GM18507 (cell line): ENCODE measurements at places on chromosomes 1 and 21.
A peak's percentile ranks its signal among the peaks of the same experiment; 100 is the strongest.

DNA sequence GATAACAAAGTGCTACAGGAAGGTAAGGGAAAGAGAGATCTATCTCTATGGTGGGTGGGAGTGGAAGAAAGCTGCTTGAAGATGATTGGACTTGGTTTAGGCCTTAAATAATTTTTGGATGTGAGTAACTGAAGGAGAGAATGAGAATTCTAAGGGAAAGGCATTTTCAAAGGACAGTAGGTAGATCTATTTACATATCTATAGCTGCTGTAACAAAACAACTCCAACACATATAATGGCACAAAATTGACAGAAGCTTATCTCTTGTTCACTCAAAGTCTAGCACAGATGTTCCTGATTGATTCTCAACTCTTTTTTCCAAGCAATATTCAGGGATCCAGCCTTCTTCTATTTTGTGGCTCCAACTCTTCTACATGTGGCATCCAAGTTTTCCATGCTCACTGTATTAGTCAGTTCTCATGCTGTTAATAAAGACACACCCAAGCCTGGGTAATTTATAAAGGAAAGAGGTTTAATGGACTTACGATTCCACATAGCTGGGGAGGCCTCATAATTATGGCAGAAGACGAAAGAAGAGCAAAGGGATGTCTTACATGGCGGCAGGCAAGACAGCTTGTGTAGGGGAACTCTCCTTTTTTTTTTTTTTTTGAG lies 3.1 kb upstream of the DDAH1 start:
- DNase-seq: no peak

DNA sequence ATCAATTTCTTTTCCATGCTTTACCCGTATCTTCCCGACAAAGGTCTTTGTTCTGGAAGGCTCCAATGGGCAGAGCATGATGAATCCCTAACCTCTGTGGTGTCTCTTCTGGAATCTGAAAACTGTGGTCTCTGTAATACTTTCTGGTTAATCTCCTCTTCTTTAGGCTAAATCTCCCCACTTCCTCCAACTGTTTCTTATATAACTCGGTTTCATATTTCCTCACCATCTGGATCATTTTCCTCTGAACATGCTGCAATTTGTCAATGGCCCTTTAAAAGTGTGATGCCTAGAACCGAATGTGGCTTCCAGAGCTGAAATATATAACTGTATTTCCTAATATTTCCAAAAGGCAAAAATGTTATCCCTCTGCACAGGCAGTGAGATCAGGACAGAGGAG lies 66.1 kb downstream of the ALG14 start:
- no peak for DNase-seq

DNA sequence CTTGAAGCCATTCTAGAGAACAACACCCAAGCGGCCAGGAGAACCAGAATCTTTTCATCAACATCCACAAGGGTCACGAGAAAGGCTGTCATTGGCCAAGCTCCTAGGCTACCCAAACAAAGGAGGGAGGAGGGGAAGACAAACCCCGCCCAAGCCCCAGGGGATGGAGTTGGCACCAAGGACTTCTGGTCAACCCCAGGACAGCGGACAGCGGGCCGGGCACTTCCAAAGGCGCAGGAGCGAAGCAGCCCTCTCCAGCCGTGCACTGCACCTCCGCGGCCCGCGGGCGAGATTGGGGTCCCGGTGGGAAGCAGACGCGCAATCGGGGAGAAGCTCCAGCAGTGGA lies at the start of gene CLIC6:
CLIC6 (plus strand) TSS at position 192 of the 346 bp plus-strand sequence. CDS start 395 bp downstream, outside the sequence.
- DNase-seq: no peak

DNA sequence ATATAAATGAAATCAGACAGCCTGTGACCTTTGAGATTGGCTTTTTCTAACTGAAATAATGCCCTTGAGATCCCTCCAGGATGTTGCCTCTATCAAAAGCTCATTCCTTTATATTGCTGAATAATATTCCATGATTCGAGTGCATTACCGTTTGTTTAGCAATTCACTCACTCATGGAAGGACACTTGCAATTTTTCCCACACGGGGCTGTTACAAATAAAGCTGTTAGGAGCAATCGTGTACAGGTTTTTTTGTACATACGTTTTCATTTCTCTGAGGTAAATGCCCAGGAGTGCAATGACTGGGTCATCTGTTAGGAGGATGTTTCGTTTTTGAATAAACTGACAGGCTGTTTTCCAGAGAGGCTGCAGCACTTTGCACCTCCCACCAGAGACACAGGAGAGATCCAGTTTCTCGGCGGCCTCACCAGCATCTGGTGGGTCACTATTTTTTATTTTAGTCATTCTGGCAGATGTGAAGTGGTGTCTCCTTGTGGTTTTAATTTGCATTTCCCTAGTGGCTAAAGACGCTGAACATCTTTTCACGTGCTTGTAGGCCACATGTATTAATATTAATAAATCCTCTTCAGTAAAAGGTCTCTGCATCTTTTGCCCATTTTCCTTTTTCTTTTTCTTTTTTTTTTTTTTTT lies 11.0 kb downstream of the PRDM15 start:
- DNase-seq: peak; percentile 40

- DNase-seq: no peak
Measured at GRCh38 chr1:245025525-245025924, 129.3 kb upstream of the KIF26B start.

GRCh38 chr1:211129776-211130175 lies 4.2 kb downstream of the KCNH1 start:
- DNase-seq: no peak
